ENCODE measurements at places on chromosomes 6 and 20.

DNA sequence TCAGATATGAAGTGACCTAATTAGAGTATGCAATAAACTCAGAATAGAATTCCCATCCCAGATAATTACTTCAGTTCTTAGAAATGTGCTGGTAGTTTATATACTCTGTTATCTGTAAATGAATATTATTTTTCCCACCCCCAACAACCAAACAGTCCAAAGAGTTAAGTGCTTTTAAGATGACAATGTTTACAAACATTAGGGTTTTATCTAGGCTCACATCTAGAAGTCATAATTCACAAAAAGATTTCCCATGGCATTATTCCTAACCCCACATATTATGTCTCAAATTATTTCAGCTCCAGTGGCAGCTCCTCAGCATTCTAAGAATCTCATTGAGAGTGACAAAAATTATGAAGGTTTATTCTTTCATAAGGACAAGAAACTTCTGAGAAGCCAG lies 120.9 kb downstream of the TASP1 start:
- no peak for DNase-seq

GRCh38 chr20:46200582-46201570 lies 82.8 kb downstream of the CD40 start:
- no peak for DNase-seq

- DNase-seq = peak; percentile 26
Observed at GRCh38 chr6:148700741-148701311, 46.0 kb upstream of the UST start.

DNA sequence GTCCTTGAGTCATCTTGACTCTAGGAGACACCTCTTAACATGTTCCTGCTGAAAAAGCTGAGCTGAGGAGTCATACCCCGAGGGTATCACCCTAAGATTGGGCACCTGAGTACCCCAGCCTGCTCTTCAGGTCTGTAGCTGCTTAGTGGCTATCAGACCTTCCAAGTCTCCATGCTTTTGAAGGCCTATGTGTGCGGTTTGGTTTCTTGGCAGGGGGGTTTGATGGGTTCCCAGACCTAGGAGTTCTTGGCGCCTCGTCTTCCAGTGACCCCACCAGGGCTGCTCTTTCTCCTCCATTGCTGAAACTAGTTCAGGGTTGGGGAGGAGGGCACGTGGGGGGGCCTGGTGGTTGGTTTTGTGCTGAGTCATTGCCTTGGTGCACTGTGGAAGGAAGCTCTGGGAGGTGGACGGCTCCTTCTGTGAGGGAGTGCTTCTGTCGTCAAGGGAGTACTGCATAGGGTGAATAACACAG lies 20.1 kb downstream of the IGF2R start:
- no peak for DNase-seq

DNA sequence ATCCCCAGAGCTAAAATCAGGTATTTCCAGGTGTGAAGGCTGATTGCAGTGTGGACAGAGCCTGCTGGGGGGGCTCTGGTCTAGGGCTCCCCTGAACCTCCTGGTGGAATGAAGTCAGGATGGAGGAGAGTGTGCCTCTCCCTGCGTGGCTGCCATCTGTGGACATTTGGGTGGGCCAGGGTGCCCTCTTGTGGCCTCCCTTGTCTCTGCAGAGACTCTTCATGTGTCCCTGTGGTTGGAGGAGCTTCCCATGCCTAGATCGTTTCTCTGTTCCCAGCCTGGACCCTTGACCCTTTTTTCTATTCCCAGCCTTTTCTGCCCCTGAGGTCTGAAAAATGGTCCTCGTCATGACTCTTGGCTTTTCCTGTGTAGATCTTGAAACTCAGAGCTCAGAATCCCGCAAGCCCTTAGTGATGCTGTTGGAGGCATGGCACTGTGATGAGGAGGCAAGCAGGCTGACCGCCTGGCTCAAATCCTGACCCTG lies 9.9 kb upstream of the PSMF1 start:
- DNase-seq = peak; percentile 32

DNA sequence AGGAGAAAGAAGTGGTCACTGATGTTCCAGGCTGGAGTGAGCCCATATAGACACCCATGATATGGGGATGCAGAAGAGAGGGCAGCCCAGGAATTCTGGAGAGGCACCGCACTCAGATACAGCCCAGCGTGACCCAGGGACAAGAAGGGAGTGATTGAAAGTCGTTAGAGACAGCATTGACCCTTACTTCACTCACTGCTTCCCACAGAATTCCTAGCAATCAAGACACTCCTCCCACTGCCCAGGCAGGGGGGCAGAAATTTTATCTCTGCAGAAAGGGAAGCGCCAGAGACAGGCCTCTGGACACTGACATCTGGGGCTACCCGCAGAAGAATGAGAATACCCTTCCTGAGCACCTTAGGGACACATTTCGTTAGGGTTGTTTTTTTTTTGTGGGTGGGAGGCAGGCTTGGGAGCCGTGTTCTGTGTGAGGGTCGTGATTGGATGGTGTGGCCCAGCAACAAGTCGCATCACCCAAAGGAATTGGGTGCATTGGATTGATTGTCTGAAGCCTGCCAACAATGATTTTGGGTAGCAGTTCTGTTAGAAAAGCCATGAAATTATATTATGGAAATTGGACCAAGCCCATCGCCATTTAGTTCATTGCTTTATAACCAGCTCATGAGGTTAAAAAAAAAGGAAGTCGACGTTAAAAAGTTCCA lies 45.9 kb upstream of the MAP3K4 start:
- DNase-seq = no peak

- DNase-seq = no peak
Observed at GRCh38 chr6:79694623-79695343, 63.7 kb downstream of the SH3BGRL2 start.

DNA sequence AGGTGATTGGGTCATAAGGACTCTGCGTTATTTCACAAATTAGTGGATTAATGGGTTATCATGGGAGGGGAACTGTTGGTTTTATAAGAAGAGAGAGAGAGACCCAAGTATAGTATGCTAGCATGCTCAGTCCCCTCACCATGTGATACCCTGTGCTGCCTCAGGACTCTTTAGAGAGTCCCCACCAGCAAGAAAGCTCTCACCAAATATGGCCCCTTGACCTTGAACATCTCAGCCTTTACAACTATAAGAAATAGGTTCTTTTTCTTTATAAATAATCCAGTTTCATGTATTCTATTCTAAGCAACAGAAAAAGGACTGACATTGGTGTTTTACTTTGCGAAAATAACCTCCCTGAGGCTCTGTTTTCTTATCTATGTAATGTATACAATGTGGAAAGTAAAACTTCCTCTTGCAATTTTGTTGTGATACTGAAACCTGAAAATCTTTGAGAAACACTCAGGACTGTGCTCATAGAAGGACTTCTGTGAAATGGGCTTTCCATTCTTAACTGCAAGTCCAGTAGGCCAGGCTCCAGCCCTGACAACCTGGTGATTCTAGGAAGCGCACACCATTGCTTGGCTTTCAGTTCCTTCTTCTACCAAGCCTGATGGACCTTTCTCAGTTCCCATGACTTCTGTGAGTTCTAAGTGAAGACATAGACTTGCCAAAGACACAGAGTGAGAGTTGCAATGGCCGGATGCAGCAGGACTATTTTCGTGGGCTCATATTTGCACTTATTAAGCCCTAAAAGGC lies 21.9 kb downstream of the SIRPD start:
- DNase-seq = peak; percentile 23

GRCh38 chr6:44377971-44378370 lies 9.5 kb upstream of the CDC5L start:
- DNase-seq = no peak
